ENCODE measurements at places on chromosomes 6 and 20.

DNA sequence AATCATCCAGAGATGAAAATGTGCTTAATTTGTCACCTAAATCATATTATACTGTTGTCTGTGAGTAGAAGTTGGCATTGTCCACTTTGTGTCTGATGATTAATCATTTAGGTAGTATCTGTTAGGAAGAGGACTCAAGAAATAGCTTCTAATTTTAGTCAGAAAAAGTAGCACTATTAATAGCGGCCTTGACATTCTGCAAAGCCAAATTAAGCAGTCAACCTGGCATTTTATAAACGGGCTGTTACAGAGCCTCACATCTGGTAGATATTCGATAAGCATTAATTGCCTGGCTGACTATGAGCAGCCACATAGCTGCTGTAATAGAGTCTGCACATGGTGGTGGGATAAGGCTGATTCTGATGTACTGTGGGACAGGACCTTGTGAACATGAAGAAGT is 99.5 kb downstream of the KLHL32 start:
- no peak for DNase-seq

GRCh38 chr20:663315-664090 is 10.5 kb upstream of the SRXN1 start:
- DNase-seq = no peak

GRCh38 chr20:57498425-57499400 is 26.2 kb downstream of the CTCFL start:
- DNase-seq = no peak

DNA sequence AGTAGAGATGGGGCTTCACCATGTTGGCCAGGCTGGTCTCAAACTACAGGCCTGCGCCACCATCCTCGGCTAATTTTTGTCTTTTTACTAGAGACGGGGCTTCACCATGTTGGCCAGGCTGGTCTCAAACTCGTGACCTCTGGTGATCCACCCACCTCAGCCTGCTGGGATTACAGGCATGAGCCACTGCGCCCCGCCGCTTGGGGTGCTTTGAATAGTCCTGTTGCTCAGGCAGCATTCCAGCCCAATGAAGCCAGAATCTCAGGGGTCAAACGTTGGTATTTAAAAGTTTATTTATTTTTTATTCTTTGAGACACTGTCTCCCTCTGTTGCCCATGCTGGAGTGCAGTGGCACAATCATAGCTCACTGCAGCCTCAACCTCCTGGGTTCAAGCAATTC is 11.3 kb downstream of the MOCS3 start:
- DNase-seq = no peak

- no peak for DNase-seq
Measured at GRCh38 chr6:118367314-118367713, 180.8 kb upstream of the PLN start.

- DNase-seq = no peak
Measured at GRCh38 chr6:31799781-31800180, 4.2 kb upstream of the VARS1 start.

GRCh38 chr6:163120223-163120622 is 294.3 kb upstream of the QKI start:
- no peak for DNase-seq

DNA sequence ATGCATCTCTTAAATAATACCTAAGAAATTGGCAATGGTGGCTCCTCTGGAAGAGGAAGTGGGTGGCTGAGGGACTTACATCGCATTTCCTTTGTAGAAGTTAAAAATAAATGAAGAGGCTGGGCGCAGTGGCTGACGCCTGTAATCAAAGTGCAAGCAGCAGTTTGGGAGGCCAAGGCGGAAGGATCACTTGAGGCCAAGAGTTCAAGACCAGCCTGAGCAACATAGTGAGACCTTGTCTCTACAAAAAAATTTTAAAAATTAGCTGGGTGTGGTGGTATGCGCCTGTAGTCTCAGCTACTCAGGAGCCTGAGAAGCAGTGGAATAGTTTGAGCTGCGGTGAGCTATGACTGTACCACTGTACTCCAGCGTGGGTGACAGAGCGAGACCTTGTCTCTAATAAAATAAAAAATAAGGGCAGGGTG is 12.2 kb upstream of the NCOA3 start:
- no peak for DNase-seq

GRCh38 chr6:71072508-71072907 is 115.6 kb upstream of the B3GAT2 start:
- peak; percentile 66 for DNase-seq

DNA sequence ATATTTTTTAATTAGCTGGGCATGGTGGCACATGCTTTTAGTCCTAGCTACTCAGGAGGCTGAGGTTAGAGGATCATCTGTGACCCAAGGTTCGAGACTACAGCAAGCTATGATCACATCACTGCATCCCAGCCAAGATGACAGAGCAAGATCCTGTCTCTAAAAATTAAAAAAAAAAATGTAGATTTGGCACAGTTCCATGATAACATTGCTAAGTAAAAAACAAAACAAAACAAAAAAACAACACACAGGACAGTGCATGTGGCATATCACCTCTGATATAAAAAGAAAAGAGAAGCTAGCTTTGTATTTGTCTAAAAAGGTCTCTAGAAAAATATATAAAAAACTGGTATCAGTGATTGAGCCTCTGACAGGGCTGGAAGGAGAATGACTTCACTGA is 24.6 kb downstream of the RNF24 start:
- DNase-seq = peak; percentile 15

DNA sequence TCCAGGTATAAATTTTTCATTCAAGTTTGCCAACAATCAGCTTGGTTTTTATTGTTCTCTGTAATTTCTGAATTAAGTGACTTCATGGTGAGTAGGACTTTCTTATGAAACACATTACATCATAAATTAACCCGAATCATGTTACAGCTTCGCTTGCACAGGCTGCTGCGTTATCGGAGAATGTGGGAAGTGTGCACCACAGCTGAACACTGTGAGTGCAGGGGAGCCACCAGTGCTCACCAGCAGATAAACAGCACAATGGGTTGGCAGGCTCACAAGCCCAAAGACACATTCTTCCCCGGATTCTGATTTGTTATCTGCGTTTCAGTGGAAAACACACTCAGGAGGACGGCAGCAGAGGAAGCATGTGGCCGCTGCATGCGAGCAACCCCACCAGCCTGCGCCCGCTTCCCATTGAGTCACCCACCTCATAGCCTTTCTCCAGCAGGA is 121.1 kb downstream of the GMDS start:
- DNase-seq = no peak

GRCh38 chr6:164408868-164409267 is 900.5 kb downstream of the C6orf118 start:
- no peak for DNase-seq

- DNase-seq = no peak
Measured at GRCh38 chr6:41419385-41419784, 84.0 kb downstream of the NCR2 start.

GRCh38 chr6:62775427-62776022 is 435.7 kb upstream of the FKBP1C start:
- DNase-seq = no peak

DNA sequence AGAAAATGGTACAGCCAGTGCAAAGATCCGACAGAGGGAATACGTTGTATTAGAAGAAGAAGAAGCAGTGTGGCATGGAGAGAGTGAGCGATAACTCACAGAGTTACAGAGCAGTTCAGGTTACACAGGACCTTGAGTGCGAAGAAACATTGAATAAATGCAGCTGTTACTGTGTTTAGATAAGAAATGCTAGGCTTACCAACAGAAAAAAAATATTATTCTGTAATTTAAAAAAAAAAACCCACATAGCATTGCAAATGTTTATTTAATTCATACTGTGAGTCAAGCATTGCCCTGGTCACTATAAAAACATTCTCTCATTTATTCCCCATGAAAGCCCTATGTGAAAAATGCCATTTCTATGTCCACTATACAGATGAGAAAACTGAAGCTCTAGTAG is 373.4 kb upstream of the EPHA7 start:
- no peak for DNase-seq

- DNase-seq = no peak
Measured at GRCh38 chr6:107082045-107082444, 33.3 kb downstream of the BEND3 start.

GRCh38 chr6:53795340-53795701 is 516 bp downstream of the LRRC1 start:
- DNase-seq = no peak

DNA sequence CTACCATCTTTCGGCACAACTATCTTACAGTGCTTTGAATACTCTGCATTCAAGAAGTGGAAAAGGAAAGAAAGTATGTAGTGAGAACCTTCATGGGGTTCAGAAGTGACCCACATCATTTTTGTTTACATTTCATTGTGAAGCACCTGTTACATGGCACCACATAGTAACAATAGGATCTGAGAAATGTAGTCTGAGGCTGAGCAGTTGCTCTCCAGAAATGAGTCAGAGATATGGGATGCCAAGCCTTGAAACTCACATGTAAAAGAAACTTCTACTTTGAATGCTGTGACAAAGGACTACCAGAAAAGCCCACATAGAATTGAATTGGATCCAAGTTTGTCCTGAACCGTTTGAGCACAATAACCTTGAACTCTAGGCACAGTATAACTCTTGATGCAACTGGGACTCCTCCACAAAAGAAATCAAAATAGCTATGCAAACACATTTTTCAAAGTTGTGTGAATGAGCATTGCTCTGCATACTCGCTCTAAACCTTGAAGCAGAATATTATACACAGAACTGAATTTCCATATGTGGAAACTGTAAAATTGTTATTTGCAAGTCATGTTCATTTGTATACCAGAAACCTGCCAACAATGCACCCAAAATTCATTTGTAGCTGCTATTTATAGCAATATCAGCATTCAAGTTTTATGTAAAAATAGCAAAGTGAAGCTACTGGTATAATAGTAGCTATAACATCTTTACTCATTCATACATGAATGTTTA is 400.9 kb upstream of the POU3F2 start:
- no peak for DNase-seq

- no peak for DNase-seq
Measured at GRCh38 chr20:45303586-45304463, 2.8 kb upstream of the RBPJL start.

DNA sequence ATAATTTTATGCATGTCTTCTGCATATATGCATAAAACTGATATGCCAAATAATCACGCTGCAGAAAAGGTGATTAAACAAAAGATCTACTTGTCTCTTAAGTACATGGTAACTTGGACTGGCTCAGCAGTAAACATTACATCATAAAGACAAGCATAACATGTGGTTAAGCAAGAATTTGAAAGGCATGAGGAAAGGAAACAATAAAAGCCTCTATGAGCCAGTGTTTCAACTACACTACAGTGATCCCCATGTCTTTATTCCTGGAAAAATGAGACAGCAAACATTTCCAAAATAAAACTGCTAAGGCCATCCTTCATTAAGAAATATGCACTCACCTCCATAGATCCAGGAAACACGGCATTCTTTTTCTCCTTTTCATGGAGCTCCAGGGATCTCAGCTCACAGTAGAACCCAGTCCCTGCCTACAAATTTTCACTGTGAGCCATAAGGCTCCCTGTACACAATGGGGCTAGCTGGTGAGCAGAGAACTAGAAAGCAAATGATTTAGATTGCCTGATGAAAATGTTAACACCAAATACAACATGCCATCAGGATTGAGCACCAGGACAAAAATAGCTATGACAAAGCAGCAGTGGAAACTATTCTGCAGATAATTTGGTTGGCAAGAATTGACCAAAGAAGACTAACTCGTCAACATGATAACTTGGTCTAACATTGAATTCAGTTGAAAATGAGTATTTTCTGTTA is 156.1 kb downstream of the COL21A1 start:
- no peak for DNase-seq

DNA sequence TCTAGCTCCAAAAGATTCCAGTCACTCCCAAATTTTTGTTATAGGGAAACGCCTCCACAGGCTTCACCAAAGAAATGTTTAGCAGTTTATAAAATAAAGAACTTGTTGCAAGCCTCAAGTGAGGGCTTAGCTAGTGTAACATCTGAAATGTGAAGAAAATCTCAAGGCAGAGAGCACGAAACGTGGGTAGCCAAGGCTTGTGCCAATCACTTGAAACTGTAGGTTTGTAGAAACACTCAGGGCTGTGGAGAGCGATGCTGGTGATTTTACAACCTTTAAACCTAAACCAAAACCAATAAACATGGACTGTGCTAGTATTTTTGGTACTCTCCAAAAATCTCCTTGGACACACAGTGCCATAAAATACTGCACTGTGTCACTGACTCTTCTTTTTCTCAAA is 108.1 kb upstream of the TRAF3IP2 start:
- no peak for DNase-seq

- no peak for DNase-seq
Measured at GRCh38 chr6:56327946-56328727, 80.8 kb upstream of the COL21A1 start.

DNA sequence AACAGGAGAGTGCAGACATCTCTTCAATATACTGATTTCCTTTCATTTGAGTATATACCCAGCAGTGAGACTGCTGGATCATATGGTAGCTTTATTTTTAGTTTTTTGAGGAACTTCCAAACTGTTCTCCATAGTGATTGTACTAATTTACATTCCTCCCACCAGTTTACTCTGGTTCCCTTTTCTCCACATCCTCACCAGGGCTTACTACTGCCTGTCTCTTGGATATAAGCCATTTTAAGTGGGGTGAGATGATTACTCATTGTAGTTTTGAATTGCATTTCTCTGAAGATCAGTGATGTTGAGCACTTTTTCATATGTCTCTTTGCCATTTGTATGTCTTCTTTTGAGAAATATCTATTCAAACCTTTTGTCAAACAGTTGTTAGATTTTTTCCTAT is 64.9 kb upstream of the HMGCLL1 start:
- no peak for DNase-seq

DNA sequence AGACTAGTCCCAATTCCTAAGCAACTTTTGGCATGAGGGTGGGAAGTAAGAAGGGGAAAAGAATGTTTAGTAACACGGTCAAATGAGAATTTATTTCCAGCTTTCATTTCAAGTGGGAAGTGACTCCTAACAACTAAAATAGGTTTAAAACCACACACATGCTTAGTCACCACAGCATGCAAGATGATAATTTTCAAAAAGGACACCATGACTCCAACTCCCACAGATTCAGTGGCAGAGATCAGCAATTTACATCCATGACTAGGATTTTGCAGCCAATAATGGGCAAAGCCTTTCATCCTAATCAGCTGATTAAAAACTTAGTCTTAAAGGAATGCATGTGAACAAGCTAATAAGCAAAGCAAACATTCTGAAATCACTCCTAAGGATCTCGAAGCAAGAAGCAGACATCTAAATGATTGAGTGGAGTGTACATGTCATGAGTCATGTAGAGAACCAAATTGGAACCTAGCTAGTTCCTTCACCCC is 48.1 kb upstream of the GCLC start:
- DNase-seq = no peak
